M059J (cell line): ENCODE measurements at places on chromosomes 12 and 14. TPM values are rescaled to one million over a fixed set of nuclear protein-coding genes. Genes with fewer than 3 reads are reported as not detected.

NYNRIN gene
- total RNA-seq = not detected in 2 replicates

WASHC4 gene
- 37.5 and 51.9 TPM in 2 replicates for total RNA-seq

MAX gene
- 47.1 and 50.4 TPM in 2 replicates for total RNA-seq

LGMN gene
- 56.7 and 62.0 TPM in 2 replicates for total RNA-seq

TCL1B gene
- not detected in 2 replicates for total RNA-seq

RHOJ gene
- total RNA-seq = 1.6 and 1.8 TPM in 2 replicates

SMIM41 gene
- total RNA-seq = not detected in 2 replicates

P2RX2 gene
- not detected in 2 replicates for total RNA-seq

GNB3 gene
- total RNA-seq = 0.57 TPM in 1 of 2 replicates, not detected in the other

SCNN1A gene
- 1.5 and 4.5 TPM in 2 replicates for total RNA-seq

TMTC1 gene
- 3.9 and 6.3 TPM in 2 replicates for total RNA-seq

CLEC4D gene
- total RNA-seq = not detected in 2 replicates

GLIPR1L1 gene
- not detected in 2 replicates for total RNA-seq

PARP2 gene
- 25.4 and 27.8 TPM in 2 replicates for total RNA-seq

TAS2R43 gene
- total RNA-seq = 0.25 TPM in 1 of 2 replicates, not detected in the other

ATN1 gene
- total RNA-seq = 3.9 and 25.0 TPM in 2 replicates

INSM2 gene
- total RNA-seq = not detected in 2 replicates

ULK1 gene
- 4.5 and 7.5 TPM in 2 replicates for total RNA-seq

ZNF219 gene
- total RNA-seq = 5.3 and 12.1 TPM in 2 replicates

TPI1 gene
- total RNA-seq = 1,942 and 2,129 TPM in 2 replicates

PAPLN gene
- 0.44 and 2.0 TPM in 2 replicates for total RNA-seq

CD4 gene
- total RNA-seq = not detected in 2 replicates
